ENCODE measurements at places on chromosomes 3 and 15.

DNA sequence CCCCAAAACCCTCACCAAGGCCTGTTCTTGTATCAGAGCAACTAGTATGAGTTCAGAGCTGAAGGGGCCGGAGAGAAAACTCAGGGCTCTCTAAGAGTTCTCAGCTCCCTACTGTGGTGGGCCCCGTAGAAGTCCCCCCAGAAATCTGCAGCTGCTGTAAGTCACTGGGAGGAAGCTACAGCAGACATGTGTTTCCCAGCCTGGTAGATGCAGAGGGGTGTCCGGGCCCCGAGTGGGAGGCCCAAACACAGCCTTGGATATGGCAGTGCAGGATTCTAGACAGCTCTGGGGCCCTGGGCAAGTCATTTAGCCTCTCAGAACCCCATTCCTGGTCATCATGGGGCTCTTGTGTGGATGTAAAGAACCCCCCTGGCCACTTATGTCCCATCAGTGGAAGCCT is 39.2 kb upstream of the CSPG4 start:
- DNase-seq: no peak

- DNase-seq: no peak
These were observed 11.9 kb downstream of the SCAMP5 start for GRCh38 chr15:75007216-75007615.

DNA sequence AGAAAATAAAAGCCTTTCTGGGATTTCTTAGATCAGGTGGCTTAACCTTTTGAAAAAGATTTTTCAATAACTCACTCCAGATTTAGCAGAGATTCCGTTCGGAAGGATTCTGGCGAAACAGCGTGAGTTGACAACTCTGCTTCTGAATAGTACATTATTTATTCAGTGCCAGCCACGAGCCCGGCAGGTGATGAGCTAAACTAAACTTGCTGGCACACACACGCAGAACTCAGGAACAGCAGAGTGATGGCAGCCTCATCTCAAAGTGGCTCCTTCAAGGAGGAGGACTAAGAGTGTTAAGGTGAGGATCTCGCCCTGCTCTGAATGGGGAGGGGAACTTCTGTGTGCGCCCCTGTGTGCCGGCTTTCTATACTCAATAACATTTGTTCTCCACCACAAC is 114.3 kb downstream of the FAM43A start:
- DNase-seq: no peak

DNA sequence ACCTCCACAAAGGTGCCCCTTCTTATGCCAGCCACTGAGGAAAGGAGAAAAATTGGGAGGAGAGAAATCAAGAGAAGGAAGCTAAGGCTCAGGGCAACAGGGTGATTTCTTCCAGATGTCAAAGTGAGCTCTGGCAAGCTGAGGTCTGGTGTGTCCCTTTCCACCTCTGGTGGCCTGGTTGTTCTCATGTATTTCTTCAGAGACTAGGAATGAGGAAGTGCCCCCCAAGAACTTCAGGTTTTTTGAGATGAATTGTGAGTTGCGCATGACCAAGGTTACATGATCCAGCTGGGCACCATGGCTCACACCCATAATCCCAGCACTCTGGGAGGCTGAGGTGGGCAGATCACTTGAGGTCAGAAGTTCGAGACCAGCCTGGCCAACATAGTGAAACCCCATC is 5.6 kb downstream of the RAB6B start:
- DNase-seq: no peak

- no peak for DNase-seq
These were observed 1.6 kb downstream of the OXTR start for GRCh38 chr3:8767667-8768363.

GRCh38 chr15:89740137-89740536 is 10.9 kb downstream of the MESP1 start:
- peak; percentile 31 for DNase-seq

- no peak for DNase-seq
These were observed 945.1 kb downstream of the EPHA3 start for GRCh38 chr3:90052425-90052950.

DNA sequence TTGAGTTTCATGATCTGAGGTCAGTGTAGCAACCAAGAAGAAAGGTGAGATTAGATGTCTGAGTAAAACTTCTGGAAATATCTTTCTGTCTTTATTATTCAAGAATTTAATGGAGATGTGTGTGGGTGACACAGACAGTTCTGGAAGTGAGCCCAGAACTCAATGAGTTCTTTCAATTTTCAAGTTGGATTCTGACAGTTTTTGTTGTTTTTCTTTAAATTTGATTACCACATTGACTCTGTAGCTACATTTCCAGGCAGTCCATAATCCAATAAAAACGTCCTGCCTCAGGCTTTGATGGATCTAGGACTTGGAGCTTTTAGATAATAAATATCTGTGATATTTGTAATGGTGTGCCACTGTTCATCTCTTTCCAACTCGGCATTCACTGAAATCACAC is 3.9 kb upstream of the PARP14 start:
- no peak for DNase-seq
